ENCODE measurements at places on chromosomes 6 and 20.
A peak's percentile ranks its signal among the peaks of the same experiment; 100 is the strongest.

GRCh38 chr6:692858-693722 lies at the start of gene EXOC2:
EXOC2 (minus strand) TSS chr6:693139; CDS start chr6:637818, 55,321 bp downstream.
- DNase-seq = peak; percentile 86

DNA sequence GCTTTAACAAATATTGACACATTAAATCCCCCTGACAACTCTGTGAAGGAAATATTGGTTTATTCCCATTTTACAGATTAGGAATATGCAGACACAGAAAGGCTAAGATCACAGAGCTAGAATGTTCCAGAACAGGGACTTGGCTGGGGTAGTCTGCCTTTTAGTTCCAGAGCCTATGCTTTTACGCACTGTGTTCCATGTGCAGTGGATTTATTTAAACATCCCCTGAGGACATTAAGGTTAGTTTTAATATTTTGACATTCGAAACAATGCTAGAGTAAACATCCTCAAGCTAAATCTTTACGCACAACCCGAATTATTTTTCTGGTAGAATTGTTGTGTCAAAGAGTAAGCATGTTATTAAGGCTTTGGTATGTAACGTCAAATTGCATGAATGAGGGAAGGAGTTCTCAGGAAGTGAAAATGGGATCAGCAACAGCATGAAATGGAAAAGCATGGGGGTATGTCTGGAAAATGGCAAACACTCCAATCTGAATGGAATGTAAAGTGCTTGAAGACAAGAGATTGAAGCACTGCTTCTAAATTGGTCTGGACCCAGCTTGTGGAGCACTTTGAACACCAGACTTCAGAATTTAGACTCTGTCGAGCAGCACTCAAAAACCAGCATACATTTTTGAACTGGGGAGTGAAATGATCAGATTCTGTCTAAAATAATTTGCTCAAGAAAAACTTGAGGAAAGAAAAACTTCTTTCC lies 429.9 kb downstream of the CD83 start:
- DNase-seq = no peak

GRCh38 chr6:16493112-16493511 lies 254.7 kb downstream of the GMPR start:
- DNase-seq = no peak

- DNase-seq = no peak
Measured at GRCh38 chr6:107668743-107669474, 155.2 kb downstream of the SCML4 start.

DNA sequence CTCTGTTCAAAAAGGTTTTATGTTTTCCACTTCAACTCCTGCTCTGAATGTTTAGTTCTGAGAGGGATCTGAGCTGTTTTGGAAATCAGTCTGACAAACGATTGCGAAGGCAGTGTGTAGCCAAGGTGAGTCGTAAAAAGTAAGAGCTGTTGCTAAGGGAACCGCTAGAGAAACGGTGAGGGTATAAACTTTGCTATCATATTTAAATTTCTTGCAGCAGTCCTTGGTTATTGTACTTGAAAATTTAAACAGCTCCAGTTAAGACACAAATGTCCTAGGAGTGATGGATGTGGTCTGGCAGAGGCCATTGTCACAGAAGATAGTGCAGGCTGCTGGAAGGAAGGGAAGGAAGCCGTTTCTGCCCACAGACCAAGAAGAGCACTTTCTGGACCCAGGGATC lies 64.9 kb upstream of the CITED2 start:
- peak; percentile 68 for DNase-seq

GRCh38 chr20:18754030-18754652 lies 59.4 kb upstream of the SCP2D1 start:
- peak; percentile 17 for DNase-seq

DNA sequence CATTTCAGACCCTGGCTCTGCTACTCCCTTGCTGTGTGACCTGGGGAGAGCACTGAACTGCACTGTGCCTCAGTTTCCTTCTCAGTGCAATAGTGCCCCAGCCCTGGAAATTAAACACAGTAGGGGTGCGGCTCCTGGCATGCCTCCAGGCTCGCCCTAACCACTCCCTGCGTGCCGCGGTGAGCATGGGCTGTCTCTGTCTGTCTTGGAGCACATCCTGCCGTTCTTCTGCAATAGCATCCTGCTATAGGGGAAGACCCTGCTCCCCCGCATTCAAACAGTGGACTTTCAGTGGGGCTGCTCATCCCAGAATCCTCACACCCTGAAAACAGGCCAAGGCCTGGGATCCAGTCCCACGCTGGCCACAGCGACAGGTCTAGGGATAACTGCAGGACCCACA lies 129.5 kb downstream of the FOXC1 start:
- no peak for DNase-seq

GRCh38 chr6:46053039-46053933 lies 37.6 kb upstream of the CLIC5 start:
- DNase-seq = no peak

- DNase-seq = no peak
Measured at GRCh38 chr6:15854378-15854777, 191.6 kb upstream of the DTNBP1 start.

DNA sequence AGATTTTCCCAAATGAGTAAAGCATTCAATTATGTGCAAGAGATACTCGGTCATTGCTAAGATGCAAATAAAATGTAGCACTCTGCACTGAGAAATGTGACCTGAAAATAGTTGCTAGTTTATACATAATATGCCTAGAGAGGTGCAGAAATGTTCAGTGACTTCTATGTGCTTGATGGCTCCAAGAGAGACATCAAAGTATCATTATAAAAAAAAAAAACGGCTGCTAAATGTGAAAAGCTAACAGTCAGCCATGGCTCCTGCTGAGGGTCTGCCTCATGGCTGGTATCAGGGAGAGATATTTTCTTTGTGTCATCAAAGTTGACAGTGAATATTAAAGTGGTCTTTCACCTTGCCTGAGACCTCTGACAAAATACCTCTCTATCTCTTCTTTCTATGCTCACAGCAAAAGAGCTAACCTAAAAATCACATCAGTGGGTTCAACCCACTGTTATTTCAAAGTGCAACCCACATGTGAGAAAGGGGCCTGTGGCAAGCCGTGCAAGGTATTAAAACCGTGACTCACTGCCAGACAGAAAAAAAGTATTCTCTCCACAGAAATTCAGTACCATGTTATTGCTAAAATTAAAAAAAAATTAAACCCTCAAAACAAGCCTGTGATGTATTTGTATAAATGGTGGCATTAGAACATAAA lies 259.0 kb downstream of the HIVEP2 start:
- no peak for DNase-seq

GRCh38 chr6:146968041-146968760 lies 236.0 kb upstream of the STXBP5 start:
- DNase-seq = peak; percentile 72

DNA sequence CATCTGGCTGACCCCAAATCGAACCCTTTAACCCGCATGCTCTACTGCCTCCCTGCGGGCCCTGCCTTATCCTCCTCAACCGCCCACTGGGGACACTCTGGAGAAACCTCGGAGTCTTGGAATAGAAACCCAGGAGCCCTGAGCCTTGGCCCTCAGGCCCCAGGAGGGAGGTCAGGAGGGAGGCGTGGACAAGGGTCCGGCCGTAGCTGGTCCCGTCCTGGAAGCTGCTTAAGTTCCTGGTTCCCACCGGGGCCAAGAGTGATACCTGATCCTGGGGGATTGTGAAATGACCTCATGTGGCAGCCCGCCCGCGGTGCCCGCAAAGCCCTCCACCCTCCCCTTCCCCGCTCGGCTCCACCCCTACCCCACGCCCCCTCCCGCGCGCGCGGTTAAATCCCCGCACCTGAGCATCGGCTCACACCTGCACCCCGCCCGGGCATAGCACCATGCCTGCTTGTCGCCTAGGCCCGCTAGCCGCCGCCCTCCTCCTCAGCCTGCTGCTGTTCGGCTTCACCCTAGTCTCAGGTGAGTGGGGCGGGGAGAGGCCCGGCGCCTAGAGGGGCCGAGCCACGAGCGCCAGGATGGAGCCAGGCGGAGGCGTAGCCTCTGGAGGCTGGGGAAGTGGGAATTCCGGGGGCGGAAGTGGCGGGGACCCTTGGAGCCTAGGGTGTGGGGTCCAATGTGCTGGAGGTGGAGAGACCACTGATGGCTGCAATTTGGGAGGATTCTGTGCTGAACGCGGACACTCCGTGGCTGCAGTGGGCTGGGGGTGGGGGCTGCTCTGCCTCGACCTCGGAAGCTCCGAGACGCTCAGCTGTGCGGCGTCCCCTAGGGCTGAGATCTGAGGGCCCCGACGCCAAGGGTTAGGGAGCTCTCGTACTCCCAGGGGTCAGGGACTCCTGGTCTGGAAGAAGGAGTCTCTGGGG lies at the start of gene WFDC2:
Gene WFDC2 (plus strand): TSS at position 418 of the 926 bp plus-strand sequence. CDS start 29 bp downstream, at position 447.
- DNase-seq = no peak

- peak; percentile 22 for DNase-seq
Measured at GRCh38 chr20:41134362-41135186, 2.8 kb upstream of the PLCG1 start.

DNA sequence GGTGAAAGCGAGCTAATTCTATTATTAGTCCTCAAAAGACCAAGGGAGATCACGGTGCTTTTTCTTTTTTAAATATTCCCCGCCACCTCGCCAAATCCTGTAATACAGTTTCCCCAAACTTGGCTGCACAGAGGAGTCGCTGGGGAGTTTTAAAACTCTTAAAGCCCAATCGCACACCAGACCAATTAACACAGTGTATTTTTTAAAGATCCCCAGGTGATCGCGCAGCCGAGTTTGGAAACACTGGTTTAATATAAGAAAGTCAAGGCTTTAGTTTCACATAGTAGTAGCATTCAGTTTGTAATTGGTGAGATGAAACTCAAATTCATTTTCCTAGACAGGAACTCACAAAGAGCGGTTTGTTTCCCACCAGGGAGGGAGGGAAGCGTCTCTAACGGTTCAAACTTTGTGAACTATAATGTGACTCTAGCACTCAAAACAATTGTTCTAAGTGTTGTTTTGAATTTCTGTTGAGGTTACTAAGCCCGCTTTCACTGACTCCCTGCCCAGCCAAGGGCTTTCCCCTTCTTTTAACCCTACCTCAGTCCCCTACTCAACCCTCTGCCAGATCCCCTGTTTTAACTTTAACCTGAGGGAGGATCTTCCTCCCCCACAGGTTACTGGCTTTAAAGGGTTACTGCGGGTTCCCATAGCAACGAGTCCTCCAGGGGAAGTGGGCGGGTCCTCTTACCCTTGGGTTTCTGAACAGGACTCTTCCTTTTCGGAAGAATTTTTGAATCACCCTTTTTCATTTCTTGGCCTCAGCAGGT lies 25.7 kb upstream of the BTBD3 start:
- DNase-seq = peak; percentile 98
